ENCODE measurements at places on chromosomes 7 and 10. TPM values are rescaled to one million over a fixed set of nuclear protein-coding genes. Genes with fewer than 3 reads are reported as not detected.
A peak's percentile ranks its signal among the peaks of the same experiment; 100 is the strongest.

GPR26 gene
- not detected for total RNA-seq

WNT8B gene
- not detected for total RNA-seq

SFRP4 gene
- 15.0 TPM for total RNA-seq

WEE2 gene
- not detected for total RNA-seq

PGAM2 gene
- total RNA-seq: 322 TPM

GRCh38 chr7:122577449-122578003 lies 121.4 kb downstream of the RNF133 start:
- DNase-seq: no peak

GRCh38 chr10:4391683-4392082 lies 434.3 kb upstream of the AKR1E2 start:
- no peak for DNase-seq

- no peak for DNase-seq
Measured at GRCh38 chr7:143368387-143368786, 5.9 kb upstream of the FAM131B start.

DNA sequence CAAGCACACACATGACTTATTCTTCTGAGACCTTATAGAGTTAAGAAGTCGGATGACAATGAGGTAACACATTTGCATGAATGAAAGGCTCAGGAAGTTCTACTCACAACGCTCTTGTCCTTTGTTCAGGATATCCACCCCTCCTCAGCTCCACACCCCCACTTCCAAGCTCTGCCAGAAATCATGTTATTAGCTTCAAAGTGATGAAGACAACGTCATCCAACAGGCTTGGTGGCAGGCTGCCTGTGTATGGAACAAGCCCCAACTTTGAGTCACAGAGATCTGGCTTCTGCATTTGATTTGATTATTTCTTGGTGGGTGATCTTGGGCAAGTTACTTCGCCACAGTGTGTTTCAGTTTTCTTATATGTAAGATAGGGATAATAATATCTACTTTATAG lies 12.4 kb upstream of the BMPER start:
- DNase-seq: no peak

DNA sequence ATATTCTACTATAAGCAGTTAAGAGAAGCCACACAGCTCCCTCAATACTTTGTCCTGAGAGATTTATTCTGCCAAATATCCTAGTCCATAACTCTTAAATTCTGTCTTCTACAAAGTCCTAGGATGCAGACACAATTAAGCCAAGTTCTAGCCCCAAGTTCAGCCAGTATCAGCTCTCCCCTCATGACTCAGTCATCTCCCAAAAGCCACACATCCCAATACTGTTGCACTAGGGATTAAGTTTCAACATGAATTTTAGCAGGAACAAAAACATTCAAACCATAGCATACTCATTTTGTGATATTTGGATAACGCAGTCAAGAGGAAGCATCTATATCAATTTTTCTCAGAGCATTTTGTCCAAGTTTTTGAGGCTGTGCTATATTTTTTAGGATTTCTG lies 277.4 kb downstream of the FZD1 start:
- no peak for DNase-seq

GRCh38 chr7:26704036-26704435 lies 160.4 kb downstream of the SKAP2 start:
- DNase-seq: no peak

- DNase-seq: no peak
Measured at GRCh38 chr10:53898532-53898931, 902.5 kb downstream of the PCDH15 start.

DNA sequence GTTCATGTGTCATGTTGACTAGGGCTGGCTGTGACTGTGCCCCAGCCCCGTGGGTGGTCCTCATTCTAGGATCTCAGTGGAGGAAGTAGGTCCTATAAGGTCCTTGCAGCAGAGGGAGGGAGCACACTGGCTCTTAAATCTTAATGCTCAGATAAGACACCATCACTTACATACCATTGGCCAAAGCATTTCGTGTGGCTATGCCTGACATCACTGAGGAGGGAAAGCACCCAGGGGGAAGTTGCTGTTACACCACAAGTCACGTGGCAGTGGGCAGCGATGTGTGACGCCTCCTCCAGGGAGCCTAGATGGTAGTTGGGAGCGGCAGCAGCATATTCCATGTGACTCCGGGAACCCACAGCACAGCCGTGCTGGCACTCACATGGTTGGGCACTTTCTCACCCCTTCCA lies 224.7 kb upstream of the SH2B2 start:
- DNase-seq: peak; percentile 76

DNA sequence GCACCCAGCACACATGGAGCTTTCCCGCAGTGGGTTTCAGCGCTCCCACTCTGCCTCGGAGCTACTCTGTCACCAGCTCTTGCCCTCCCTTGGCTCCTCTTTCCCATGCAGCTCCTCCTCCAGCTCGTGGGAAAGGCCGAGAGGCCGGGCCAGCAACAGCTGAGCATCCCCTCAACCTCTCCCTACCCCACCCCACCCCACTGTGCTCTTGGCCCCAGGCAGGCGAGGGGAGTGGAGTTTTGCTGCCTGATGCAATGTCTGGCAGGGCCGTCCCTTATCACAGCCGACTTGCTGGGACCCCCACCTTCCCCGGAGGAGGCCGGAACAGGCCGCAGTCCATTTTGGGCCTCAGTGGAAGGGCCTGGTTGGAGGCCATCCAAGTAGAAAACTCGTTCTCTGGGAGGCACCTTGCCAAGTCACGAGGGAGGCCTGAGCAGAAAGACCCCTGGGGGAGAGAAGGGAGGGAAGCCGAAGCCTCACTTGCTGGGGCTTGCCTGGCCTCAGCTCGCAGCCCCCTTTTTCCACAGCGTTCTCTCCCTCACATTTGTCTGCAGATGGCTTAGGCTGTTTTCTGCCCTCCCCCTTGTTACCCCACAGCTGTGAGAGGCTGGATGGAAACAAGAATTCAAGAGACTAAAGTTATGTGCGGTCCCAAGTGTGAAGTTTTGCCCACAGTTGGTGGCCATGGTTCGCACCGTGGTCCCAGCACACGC lies 35.3 kb downstream of the CHST3 start:
- peak; percentile 86 for DNase-seq

- DNase-seq: no peak
Measured at GRCh38 chr10:112382515-112383235, 8.8 kb downstream of the ACSL5 start.

DNA sequence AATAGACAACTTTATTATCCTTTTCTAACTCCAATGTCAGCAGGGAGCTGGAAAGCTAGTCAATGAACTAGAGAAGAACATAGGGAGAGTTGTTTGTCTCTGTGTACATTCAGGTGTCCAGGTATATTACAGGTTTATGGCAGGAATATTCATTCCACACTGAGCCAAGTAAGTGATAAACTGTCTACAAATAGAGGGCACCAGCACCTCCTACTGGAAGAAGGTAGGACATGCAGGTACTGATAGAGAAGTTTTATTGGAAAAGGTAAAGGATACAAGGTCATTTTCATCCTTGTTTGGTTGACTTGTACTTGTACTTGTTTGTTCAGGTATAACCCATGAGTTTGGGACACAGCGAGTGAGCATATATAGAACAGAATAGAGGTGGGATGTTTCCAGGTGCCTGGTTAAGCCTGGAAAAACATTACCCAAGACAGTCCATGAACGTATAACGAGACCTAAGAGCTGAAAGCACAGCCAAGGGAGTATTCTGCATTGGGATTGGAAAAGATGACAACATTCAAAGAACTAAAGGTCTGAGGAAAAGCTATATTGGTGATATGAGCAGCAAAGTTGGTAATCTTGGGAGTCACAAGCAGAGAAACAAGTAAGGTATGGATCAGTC lies 61.4 kb upstream of the PPP1R3C start:
- DNase-seq: no peak

GRCh38 chr10:128624656-128625530 lies 498.7 kb upstream of the MKI67 start:
- DNase-seq: no peak

DNA sequence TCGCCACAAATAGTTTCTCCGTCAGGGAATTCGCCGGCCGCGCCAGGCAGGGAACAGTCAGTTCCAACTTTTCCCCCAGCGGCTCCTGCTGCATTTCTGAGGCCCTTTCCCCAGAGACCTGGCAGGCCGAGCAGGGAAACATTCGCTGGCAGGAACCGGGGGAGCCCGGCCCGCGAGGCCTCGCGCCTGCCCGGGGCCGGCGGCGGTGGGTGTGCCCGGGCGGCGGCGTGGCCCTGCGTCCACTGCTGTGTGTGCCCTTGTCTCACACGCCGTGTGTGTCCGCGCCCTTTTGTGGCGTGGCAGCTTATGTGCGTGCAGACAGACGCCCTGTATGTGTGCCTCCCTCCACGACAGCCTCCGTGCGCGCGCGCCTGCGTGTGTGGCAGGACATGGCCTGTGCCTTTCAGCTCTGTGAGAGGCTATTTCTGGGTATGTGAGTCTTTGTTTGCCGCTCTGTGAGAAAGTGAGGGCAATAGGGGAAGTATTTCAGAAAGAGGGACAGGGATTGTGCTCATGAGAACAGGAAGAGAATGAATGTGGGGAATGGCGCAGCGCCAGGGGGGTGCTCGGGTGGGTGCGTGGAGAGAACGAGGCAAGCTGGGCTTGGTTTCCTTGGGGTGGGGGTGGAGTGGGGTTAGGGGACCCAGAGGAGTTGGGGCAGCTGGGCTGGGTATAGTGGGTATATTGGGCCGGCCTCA lies 689 bp upstream of the SMARCD3 start:
- no peak for DNase-seq
